ENCODE measurements at places on chromosomes 3 and 15.

GRCh38 chr3:111414531-111414930, 127.5 kb upstream of the CD96 start:
- no peak for DNase-seq

- DNase-seq, result no peak
Observed at GRCh38 chr15:96629511-96629910, 299.0 kb downstream of the NR2F2 start.

DNA sequence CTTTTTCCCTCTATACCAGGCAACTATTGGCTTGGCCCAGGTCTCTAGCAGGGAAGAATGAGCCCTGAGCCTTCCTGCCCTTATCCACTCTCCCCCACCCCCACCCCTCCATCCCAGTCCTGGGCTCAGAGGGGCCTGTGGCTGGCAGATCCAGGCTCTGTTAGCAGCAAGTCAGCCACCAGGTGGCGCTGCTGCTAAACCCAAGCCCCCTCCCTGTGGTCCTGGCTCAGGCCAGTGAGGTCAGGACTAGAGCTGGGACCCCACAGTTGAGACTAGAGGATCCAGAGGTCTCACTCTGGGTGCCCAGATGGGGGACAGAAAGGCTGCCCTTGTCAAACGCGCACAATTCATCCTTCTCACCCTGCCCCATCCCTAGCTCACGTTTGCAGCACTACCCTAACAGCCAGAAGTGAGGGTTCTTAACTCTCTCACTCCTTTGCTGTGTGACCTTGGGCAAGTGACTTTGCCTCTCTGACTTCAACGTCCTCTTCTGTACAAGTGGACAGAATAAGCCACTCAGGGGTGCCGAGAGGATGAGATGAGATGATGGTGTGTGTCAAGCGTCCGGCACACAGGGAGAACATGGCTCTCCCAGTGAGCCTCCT, 46.8 kb upstream of the SLC6A1 start:
- peak; percentile 57 for DNase-seq

DNA sequence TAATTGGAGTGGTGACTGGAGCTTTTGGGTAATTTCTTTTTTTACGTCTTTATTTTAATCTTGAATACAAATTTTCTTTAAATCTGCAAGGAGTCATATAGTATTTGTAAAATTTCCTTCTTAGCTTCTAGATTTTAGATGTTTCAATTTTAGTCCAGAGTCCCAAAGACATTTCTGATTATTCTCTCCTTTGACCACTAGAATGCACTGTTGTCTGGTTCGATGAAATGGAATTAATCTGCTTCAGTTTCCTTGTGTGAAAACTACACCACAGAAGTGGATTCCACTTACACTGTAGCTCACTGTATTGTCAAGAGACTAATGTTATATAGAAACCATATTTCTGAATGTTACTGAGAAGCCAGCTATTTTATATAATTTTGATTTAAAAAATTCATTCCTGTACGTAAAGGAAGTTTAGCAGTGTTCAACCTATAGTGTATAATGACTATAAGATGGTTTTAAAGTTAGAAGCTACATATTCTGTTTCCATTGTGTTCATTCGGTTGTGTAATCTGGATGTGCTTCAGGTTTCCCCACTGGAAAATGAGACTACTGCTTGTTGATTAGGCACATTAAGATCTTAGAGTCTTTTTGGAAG, 6.1 kb downstream of the GRAMD1C start:
- DNase-seq, result no peak

- DNase-seq, result no peak
Observed at GRCh38 chr3:112007633-112008032, 8.9 kb downstream of the TAGLN3 start.
